SK-MEL-5 (cell line): ENCODE measurements at places on chromosomes 2 and 18.
A peak's percentile ranks its signal among the peaks of the same experiment; 100 is the strongest.

DNA sequence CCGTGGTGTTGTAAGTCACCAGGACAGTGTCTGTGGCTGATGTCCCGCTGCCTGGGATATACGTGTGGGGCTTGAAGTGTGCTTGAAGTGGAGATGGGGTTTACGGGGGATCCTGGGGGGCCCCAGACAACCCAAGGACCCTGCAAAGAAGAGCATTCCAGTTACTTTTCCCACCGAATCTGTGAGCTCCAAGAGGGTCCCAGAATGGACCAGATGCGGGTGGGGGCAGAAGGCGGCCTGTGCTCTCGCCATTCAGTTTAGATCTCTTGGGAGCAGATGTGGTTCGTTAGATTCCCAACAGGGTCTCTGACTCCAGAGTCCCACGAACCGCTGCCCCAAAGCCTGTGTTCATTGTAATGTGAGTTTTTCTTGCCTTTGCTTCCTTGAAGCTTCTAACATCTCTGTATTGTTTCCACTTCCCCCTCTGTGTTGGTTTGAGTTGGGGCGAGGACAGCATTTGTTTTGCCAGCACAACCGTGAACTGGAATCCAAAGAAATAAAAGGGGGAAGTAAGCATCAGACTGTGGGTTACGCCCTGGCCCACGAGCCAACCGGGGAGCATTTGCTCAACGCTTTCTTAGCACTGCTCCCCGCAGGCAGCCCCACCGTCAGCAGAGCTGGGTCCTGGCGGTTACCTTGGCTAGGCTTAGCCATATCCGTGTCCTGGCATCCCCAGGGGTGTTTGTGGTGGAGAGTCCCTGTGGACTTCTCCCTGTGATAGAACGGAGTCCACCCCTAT is 92.1 kb downstream of the SH3BP4 start:
- DNase-seq = no peak

DNA sequence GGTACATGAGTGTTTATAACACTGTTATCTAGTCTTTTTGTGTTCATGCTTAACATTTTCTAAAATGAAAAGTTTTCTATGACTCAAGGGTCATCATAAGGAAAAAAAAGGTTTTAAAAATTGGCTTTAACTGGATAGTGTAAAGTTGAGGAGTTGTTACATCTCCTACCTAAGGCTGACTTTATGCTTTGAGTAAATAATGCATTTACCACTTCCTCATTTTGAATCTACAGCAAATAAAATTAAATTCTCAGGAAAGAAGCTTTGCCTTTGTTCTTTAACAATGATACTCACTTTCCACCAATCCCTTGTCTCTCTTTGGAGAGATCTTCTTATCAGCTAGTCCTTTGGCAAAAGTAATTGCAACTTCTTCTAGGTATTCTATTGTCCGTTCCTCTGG is 29.7 kb downstream of the HADHA start:
- DNase-seq = no peak

GRCh38 chr18:39840406-39840805 is 2114.6 kb upstream of the PIK3C3 start:
- DNase-seq = no peak

DNA sequence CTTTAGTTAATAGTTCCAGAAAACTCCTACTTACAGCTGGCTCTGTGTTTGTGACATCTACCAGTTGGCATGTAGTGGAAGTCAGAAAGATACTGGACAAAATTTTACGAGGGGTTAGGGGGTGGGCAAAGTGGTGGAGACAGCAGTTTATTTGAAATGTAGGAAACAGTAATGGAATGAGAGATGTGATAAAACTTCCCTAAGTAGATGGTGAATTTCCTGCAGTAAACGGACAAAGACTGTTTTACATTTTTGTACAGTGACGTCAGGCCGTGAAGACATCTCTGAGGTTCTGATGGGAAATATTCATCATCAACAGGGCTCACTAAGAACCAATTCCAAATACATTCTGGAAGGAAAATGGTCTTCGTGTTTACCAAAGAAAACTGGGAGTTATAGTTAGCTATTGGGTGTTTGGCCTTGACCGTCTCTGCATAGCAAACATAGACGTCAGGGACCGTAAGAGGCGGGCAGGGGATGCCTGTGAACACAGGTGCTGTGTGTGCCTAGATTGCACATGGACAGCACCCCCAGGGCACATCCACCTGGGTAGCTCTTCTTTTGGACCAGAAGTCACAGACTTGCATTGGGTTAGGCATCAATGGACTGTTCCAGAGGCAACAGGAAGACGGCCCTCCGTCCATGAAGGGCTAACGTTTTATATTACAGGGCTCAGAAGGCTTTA is 131.5 kb downstream of the ZNF516 start:
- DNase-seq = no peak

- no peak for DNase-seq
These were observed 1.4 kb upstream of the SIX3 start for GRCh38 chr2:44940049-44940494.

GRCh38 chr2:143171817-143172216 is 42.6 kb downstream of the ARHGAP15 start:
- peak; percentile 54 for DNase-seq

DNA sequence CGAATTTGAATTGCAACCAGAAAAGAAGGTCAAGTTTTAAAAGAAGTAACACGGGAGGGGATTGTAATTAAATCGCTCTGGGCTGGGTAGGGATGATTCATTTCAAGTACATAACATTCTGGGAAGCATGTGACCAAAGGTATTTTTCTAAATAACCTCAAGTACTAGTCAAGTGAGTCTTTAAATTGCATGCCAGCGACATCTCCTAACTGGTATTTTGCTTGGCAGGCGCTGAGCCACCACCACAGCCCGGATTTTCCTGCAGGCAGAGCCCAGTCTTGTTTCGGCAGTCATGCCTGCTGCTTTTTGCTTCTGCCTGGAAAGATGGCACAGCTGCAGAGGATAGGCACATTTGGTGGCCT is 33.7 kb upstream of the NPAS2 start:
- DNase-seq = peak; percentile 84

GRCh38 chr2:232543491-232543890 is 4.0 kb downstream of the CHRNG start:
- no peak for DNase-seq

DNA sequence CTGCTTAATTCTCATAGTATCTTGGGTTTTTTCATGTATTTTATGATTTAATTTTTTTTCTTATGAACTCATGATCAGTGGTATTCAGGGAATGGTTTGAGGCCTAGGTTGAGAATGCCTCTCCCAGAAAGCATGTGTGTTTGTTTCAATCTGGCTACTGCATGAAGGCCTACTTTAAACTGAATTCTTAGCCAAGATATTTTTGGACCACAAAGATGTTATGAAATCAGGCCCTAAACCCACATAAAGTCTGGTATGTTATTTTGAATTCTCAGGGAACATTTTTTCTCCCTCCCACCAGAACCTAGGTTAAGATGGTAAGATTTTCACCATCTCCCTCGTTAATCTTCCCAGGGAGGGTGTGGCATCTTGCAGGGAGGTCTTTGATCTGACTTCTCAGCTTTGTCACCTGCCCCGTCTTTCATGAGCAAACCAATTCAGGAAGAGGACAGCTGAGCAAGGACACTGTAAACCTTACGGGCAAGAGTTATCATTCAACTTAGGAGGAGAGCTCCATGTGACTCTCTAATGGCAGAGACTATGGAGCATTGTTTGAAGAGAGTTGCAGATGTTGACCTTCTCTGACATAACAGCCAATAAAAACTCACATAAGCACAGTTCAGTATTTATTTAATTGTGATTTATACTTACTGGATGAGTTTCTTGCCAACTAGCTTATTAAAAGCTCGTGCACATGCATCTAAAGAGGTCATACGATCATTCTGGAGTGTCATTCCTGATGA is 21.3 kb upstream of the ACKR3 start:
- no peak for DNase-seq

DNA sequence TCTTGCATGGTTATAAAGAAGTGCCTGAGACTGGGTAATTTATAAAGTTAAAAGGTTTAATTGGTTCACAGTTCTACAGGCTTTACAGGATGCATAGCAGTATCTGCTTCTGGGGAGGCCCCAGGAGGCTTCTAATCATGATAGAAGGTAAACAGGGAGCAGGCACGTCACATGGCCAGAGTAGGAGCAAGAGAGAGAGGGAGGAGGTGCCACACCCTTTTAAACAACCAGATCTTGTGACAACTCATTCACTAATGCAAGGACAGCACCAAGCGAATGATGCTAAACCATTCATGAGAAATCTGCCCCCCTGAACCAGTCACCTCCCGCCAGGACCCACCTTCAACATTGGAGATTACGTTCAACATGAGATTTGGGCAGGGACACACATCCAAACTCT is 141.1 kb downstream of the EN1 start:
- no peak for DNase-seq

- no peak for DNase-seq
These were observed 24.5 kb downstream of the NIF3L1 start for GRCh38 chr2:200913654-200914053.

- no peak for DNase-seq
These were observed 164.4 kb upstream of the SKOR2 start for GRCh38 chr18:47415881-47416280.

- DNase-seq = no peak
These were observed 93.9 kb upstream of the CTDP1 start for GRCh38 chr18:79585395-79586370.

DNA sequence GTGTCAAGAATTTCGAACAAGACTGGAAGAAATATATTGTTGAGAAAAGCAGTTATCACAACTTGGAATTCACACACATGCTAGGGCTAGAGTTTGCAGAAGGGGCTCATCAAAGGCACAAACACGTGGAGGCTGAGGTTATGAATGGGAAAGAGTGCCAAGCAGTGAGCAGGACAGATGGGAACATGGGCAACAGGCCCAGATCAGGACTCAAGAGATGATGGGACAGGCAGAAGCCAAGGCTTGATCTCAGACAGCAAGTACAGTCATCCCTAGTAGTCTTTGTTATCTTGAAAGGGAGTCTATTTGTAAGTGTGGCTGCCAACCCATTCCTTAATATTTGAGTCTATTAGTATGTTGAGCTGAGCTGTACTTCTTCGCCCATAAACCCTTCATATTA is 22.2 kb upstream of the EPC2 start:
- no peak for DNase-seq

- peak; percentile 9 for DNase-seq
These were observed 1.8 kb downstream of the MEMO1 start for GRCh38 chr2:32008805-32009515.

- no peak for DNase-seq
These were observed 10.7 kb downstream of the BABAM2 start for GRCh38 chr2:27901234-27901633.

DNA sequence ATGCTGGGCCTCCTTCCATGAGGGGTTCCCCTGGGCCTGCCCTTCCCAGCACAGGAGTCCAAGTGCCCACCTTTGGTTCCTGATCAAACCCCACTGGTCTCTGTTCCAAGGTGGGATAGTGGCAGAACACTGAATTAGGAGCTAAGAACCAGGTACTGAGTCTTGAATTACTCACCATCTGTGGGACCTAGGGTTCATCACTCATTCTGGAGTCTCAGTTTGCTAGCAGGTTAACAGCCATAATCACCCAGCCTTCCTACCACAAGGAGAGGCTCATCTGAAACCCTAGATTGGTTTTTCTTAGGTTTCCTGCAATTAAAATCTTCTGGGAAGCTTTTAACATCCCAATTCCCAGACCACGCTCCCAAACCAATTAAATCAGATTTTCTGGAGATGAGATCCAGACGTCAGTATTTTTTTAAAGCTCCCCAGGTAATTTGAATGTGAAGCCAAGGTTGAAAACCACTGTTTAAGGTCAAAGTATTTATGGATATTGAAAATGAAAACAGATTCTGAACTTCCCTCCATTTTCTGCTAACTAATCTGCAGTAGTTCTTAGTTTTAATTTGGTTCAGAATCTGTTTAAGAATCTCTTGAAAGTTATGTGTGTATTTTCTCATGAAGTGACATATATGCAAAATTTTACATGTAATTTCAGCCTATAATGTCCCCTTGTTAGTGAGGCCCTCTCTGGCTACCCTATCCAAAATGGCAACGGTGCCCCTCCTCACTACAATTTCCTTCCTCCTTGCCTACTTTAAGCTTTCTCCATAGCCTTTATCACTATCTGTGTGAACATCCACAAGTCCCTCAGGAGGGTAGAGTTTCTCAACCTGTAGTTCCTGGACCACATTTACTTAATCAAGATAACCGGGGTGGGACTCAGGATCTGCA is 166.5 kb upstream of the CXCR4 start:
- no peak for DNase-seq

DNA sequence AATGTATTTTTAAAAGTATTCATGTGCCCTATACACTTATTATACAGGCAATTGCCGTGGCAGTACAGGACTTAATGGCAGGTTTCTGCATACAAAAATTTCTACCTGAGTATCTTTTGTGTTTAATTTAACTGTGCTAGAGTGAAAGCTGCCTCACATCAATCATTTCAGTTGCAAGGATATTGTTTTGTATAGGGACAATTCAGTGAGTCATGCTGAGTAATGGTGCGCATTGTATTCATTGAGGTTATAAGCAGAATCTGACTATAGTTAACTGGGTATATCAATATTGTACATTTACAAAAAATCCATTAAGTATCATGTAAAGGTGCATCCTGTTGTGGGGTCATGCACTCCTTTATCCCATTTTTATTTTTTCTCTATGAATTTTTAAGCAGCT is 121.5 kb downstream of the GCA start:
- no peak for DNase-seq

DNA sequence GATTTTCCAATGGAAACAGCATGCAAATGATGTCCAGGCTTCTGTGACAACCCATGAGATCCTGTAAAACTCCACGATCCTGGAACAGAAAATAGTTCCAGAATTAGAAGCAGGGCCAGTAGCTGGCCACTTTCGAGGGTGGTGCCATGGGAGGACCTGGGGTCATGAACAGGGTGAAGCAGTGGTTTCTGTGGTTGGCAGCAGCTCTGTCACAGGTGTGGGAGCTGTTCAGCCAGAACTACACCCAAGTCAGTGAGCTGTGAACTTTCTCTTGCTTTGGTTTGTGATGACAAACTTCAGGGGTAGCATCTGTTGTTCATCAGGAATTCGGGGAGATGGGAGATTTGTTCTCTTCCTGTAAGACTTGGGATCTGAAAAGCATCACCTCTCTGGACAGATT is 314.4 kb upstream of the NT5C1B start:
- DNase-seq = no peak

- DNase-seq = peak; percentile 90
These were observed 23.6 kb downstream of the ANKRD44 start for GRCh38 chr2:197286805-197287595.

- DNase-seq = no peak
These were observed 395.0 kb downstream of the ZNF516 start for GRCh38 chr18:76099931-76100457.
